Right cardiac atrium (tissue), 5 donors: ENCODE measurements at places on chromosomes 3 and 15. TPM values are rescaled to one million over a fixed set of nuclear protein-coding genes. Genes with fewer than 3 reads are reported as not detected.

LMOD3 gene
- 44.1 TPM for total RNA-seq

FAM107A gene
- 80.8 TPM for total RNA-seq

RETNLB gene
- total RNA-seq: not detected

CPNE9 gene
- 0.31 TPM for total RNA-seq

DAZL gene
- total RNA-seq: not detected

TGM4 gene
- not detected for total RNA-seq

PIK3CB gene
- total RNA-seq: 33.1 TPM

MUC13 gene
- not detected for total RNA-seq
